ENCODE measurements at places on chromosomes 2 and 18. TPM values are rescaled to one million over a fixed set of nuclear protein-coding genes. Genes with fewer than 3 reads are reported as not detected.

The LYPD1 gene
- 1.2 TPM for total RNA-seq

The TRIM43 gene
- total RNA-seq, result not detected

The PNKD gene
- 40.2 TPM for total RNA-seq

The AP1S3 gene
- total RNA-seq, result 2.0 TPM

The ANKRD30BL gene
- not detected for total RNA-seq

The CD8B2 gene
- 0.10 TPM for total RNA-seq

The CCDC85A gene
- 2.7 TPM for total RNA-seq

The ZSWIM2 gene
- not detected for total RNA-seq

The HADHA gene
- total RNA-seq, result 102 TPM

The CTNNA2 gene
- total RNA-seq, result not detected

The AFF3 gene
- 15.7 TPM for total RNA-seq

The GPR39 gene
- 0.42 TPM for total RNA-seq

The TXNL1 gene
- 49.6 TPM for total RNA-seq

The RMND5A gene
- 27.2 TPM for total RNA-seq

The CRYGC gene
- total RNA-seq, result not detected

The POTEE gene
- total RNA-seq, result 0.33 TPM

The COX7A2L gene
- total RNA-seq, result 62.1 TPM

The KRCC1 gene
- total RNA-seq, result 24.4 TPM

The LBX2 gene
- 0.87 TPM for total RNA-seq

The DSEL gene
- 16.9 TPM for total RNA-seq

The TDRD15 gene
- 0.15 TPM for total RNA-seq

The TIGD1 gene
- total RNA-seq, result 2.3 TPM

The SPC25 gene
- total RNA-seq, result 0.58 TPM

The GYPC gene
- total RNA-seq, result 91.2 TPM

The VRK2 gene
- total RNA-seq, result 22.3 TPM

The VAMP5 gene
- 83.8 TPM for total RNA-seq
